ENCODE measurements at places on chromosomes 3 and 15. TPM values are rescaled to one million over a fixed set of nuclear protein-coding genes. Genes with fewer than 3 reads are reported as not detected.
A peak's percentile ranks its signal among the peaks of the same experiment; 100 is the strongest.

GRCh38 chr15:44328135-44328534 lies 39.6 kb downstream of the GOLM2 start:
- H3K27me3 ChIP-seq, result no peaks in the 10 kb centered on the region
- H3K27ac ChIP-seq, result no peak overlapping the region
- H3K36me3 ChIP-seq, result no peaks in the 10 kb centered on the region
- no peak overlapping the region for H3K4me3 ChIP-seq

The ADAMTS17 gene
- total RNA-seq, result 4.8 TPM

DNA sequence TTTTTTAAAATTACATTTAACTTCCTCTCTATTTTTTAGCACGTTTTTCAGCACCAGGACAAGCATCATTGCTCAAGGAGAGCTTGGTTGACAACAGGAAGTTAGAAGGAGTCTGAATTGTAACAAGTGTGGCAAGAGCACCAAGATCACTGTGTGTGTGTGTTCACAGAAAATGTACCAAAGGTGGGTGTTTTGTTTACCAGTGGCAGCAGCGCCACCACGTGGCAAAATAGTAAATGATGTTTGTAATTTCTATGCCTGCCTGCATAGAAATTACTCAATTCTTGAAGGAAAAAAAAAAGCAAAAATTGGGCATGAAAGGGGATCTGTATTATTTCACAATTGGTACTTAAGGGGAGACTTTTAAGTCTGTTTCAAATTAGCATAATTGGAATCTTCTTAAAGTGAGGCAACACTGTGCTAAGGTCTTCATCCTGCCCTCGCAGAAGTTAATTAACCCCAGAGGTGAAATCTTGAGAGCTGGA lies 7.4 kb upstream of the U2SURP start:
- H3K27ac ChIP-seq, result no peak overlapping the region
- DNase-seq, result peak; percentile 71
- no peaks in the 10 kb centered on the region for H3K27me3 ChIP-seq

DNA sequence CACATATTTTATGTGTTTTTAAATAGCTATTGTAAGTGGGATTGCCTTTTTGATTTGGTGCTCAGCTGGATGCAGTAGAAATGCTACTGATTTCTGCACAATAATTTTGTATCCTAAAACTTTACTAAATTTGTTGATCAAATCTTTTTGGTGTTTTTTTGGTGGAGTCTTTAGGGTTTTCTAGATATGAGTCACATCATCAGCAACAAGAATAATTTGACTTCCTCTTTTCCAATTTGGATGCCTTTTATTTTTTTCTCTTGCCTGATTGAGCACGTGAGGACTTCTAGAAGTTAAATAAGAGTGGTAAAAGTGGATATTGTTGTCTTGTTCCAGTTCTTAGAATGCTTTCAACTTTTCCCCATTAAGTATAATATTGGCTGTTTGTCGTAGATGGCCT lies 51.3 kb downstream of the TLNRD1 start:
- H3K4me1 ChIP-seq, result no peaks in the 10 kb centered on the region
- H3K27ac ChIP-seq, result no peak overlapping the region
- no peak for DNase-seq
- no peak overlapping the region for H3K4me3 ChIP-seq
- H3K27me3 ChIP-seq, result no peaks in the 10 kb centered on the region

The HCN4 gene
- 0.54 TPM for total RNA-seq

DNA sequence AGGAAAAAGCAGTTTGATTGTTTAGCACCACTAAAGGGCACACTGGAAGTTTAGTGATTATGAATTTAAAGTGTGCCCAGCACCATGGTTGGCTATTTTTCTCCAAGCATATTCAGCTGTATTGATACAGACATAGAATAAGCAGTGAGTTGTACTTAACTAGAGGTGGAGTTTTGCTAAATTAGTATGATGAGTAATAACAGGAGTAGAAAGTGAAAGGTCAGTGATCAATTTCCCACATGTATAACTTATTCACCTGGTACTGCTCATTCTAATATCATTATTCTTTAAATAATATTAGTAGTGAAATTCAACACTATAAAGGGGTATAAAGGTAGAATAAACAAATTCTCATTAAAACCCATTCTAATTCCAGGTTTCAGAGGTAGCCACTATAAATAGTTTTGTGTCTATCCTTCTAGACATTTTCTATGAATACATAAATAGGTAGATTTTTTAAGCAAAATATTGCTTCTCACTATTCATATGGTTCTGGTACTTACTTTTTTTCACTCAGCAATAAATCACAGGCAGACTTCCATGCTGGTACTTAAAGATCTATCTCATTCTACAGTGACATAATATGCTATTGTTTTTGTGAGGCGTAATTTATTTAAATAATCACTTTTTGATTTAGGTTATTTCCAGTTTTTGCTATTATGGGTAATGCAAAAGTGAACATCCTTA lies 732.9 kb downstream of the VGLL3 start:
- no peak for DNase-seq
- H3K27ac ChIP-seq, result no peak overlapping the region
- no peaks in the 10 kb centered on the region for H3K27me3 ChIP-seq
- H3K4me3 ChIP-seq, result no peak overlapping the region
- peaks cover 4% of the 10 kb centered on the region for H3K4me1 ChIP-seq

DNA sequence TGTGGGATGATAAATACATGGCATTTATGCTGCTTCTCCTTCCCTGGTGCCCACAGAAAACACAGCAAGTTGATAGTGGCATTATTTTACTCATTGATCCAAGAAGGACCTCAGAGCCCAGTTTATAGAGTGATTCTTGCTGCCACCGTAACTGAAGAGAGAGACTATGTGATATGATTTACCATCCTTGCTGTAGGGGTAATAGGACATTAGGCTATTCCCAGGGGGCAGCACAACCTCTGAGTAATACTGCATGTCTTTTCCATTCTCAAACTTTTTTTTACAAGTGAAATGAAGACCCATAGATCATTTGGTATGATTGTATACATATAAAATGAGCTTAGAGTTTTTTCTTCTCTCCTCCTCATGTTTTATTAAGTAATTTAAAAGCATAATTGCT lies 136.4 kb downstream of the ABI3BP start:
- no peak overlapping the region for H3K4me3 ChIP-seq
- no peaks in the 10 kb centered on the region for H3K27me3 ChIP-seq
- no peak for DNase-seq
- no peaks in the 10 kb centered on the region for H3K4me1 ChIP-seq
- no peaks in the 10 kb centered on the region for H3K36me3 ChIP-seq

The CELSR3 gene
- 7.6 TPM for total RNA-seq

The THRB gene
- 0.38 TPM for total RNA-seq

The MAGEF1 gene
- 22.9 TPM for total RNA-seq

The PSMD6 gene
- 87.0 TPM for total RNA-seq

- H3K36me3 ChIP-seq, result peaks cover 3% of the 10 kb centered on the region
- peaks cover 8% of the 10 kb centered on the region for H3K4me1 ChIP-seq
- no peak for DNase-seq
- H3K27ac ChIP-seq, result no peak overlapping the region
- no peak overlapping the region for H3K4me3 ChIP-seq
These were observed 268.9 kb downstream of the UACA start for GRCh38 chr15:70494517-70494851.

DNA sequence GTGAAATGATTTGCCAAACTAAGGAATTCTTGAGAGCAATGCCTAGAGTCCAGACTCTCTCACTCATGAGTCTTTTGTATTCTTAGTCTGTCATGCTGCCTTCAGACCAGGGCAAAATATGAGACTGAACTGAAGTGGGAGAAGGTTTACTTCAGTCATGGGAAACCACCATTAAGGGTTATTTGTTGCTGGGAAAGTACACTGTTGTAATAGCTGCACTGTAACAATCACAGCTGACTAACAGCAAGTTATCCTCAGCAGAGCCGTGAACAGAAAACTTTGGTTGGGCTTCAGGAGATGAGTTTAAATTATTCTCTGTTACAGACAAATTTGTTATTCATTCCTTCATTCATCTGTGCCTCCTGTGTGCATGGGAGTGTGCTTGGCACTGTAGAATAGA lies 258.5 kb downstream of the ROBO2 start:
- H3K27ac ChIP-seq, result no peak overlapping the region
- no peaks in the 10 kb centered on the region for H3K36me3 ChIP-seq

The SLC24A1 gene
- 20.7 TPM for total RNA-seq

DNA sequence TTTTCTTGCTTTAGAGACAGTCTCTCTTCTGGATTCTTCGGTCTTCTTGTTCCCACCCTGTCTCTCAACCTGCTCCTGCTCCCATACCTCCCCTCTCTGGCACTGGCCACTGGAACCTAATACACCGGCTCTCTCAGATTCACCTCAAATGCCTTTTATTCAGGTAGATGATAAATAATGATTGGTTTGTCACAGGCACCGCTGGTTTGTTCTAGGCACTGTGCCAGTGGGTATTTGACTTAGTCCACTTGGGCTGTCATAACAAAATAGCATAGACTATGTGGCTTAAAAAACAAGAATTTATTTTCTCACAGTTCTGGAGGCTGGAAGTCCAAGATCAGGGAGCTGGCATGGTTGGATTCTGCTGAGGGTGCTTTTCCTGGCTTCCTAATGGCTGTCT lies 278.2 kb upstream of the STT3B start:
- H3K4me3 ChIP-seq, result no peak overlapping the region
- no peak for DNase-seq
- H3K27me3 ChIP-seq, result no peaks in the 10 kb centered on the region
- peaks cover 3% of the 10 kb centered on the region for H3K4me1 ChIP-seq
- H3K27ac ChIP-seq, result no peak overlapping the region

- no peaks in the 10 kb centered on the region for H3K4me1 ChIP-seq
- DNase-seq, result peak; percentile 25
- peaks cover 6% of the 10 kb centered on the region for H3K36me3 ChIP-seq
- no peaks in the 10 kb centered on the region for H3K27me3 ChIP-seq
- H3K27ac ChIP-seq, result no peak overlapping the region
- no peak overlapping the region for H3K4me3 ChIP-seq
These were observed 52.3 kb upstream of the BNIP2 start for GRCh38 chr15:59741274-59741906.

The PPP1R14D gene
- total RNA-seq, result not detected

DNA sequence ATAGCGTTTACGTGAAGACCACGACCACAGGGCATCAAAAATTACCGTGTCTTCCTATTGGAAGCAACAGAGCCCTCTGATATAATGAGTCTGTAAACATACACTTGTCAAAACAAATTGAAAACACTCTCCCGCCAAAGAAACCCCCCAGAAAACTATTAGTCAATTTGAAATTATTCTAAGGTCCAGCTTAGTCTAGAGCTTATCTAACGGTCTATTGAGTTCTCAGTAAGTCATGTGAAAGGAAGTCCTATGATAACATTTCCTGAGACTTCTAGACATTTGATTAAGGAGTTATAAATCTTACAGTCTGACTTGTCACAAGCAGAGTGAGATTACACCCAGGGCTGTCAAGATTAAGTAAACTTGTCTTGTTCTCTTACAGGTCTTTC lies 356.3 kb downstream of the FOXP1 start:
- H3K36me3 ChIP-seq, result peaks cover 3% of the 10 kb centered on the region
- H3K4me1 ChIP-seq, result peaks cover 7% of the 10 kb centered on the region
- peaks cover 3% of the 10 kb centered on the region for H3K27me3 ChIP-seq
- H3K4me3 ChIP-seq, result no peak overlapping the region
- DNase-seq, result no peak
- no peak overlapping the region for H3K27ac ChIP-seq

GRCh38 chr15:41661518-41662225 lies 1.5 kb downstream of the MGA start:
- peaks cover 19% of the 10 kb centered on the region for H3K4me1 ChIP-seq
- H3K27me3 ChIP-seq, result peaks cover 10% of the 10 kb centered on the region
- peak overlapping the region; percentile 97 for H3K4me3 ChIP-seq
- DNase-seq, result peak; percentile 69

The SLC7A14 gene
- 2.5 TPM for total RNA-seq

- no peak overlapping the region for H3K27ac ChIP-seq
- no peak for DNase-seq
- no peaks in the 10 kb centered on the region for H3K36me3 ChIP-seq
- H3K27me3 ChIP-seq, result peaks cover 4% of the 10 kb centered on the region
These were observed 116.6 kb downstream of the SLCO3A1 start for GRCh38 chr15:91970142-91970541.

Data from endothelial cell (in vitro differentiated cells).